ENCODE measurements at places on chromosomes 12 and 14.

DNA sequence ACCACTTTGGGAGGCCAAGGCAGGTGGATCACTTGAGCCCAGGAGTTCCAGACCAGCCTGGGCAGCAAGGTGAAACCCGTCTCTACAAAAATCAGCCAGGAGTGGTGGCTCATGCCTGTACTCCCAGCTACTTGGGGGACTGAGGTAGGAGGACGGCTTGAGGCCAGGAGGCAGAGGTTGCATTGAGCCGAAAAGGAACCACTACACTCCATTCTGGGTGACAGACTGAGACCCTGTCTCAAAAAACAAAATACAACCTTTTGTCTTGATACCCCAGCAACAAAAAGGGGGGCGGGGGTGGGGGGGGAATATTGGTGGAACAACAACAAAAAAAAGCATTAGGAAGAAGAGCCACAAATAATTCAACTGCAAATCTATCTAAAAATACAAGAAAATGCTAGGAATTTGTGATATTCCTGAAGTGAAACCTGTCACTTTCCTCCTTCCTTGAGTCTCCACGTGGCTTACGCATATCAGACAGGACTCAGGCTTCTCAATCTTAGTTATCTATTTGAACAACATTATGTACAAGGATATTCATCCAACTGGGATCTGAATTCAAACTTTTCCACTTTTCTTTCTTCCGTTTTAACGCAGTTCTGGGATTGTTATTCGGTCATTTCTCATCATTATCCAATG is 1.3 kb downstream of the R3HDM2 start:
- no peak for DNase-seq

DNA sequence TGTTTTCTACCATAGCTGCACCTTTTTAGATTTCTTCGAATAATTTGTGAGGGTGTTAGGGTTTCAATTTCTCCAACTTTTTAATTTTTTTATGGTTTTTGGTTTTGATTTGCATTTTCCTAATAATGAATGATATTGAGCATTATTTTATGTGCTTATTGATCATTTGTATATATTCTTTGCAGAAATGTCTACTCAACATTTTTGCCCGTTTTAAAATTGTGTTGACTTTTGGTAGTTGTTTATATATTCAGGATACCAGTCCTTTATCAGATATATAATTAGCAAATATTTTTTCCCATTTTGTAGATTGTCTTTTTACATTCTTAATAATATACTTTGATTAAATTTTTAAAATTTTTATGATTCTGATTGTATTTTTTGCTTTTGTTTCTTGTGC is 306.7 kb downstream of the LRFN5 start:
- no peak for DNase-seq

GRCh38 chr14:91243074-91243471 is 1.4 kb downstream of the GPR68 start:
- DNase-seq = no peak

GRCh38 chr14:101992708-101993107 is 28.3 kb downstream of the DYNC1H1 start:
- no peak for DNase-seq

DNA sequence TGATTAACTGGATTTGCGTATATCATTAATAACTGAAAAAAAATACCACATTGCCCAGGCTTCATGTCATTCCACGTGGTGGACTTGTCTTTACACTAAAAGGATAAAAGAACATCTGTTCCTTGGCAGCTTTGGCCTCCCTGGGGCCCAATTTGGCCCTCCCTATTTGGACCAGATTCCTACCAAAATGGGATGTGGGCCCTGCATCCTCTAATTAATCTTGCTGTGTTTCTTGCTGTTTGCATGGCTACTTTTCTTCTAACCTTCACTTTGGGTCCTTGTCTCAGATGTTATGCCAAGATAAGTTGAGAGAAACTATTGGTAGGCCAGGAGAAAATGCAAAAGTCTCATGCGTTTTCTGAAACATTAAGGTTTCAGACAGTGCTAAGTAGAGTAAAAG is 57.5 kb downstream of the PTHLH start:
- no peak for DNase-seq

DNA sequence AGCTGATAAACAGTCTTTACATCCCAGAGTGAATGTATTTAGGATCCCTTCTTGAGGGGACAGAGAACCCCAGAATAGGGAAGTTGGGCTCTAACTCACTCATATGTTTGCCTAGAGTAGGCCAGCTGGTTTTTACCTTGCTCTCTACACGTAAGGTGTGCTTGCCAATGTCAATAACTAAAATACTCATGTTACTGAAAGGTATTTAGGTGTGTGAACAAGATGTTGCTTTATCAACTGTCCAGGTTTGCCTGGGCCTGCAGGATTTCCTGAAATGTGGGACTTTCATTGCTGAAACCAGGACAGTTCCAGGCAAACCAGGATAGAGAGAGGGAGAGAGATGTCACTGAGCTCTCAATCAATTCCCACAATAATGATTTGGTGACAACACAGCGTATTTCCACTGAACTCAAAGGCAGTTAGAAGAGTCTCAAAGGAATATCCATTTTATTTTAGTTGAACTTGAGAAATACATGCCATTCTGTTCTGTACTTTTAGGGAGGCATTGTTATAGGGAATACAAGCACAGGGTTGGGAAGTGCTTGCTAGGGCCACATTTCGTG is 171.7 kb downstream of the NRXN3 start:
- no peak for DNase-seq

DNA sequence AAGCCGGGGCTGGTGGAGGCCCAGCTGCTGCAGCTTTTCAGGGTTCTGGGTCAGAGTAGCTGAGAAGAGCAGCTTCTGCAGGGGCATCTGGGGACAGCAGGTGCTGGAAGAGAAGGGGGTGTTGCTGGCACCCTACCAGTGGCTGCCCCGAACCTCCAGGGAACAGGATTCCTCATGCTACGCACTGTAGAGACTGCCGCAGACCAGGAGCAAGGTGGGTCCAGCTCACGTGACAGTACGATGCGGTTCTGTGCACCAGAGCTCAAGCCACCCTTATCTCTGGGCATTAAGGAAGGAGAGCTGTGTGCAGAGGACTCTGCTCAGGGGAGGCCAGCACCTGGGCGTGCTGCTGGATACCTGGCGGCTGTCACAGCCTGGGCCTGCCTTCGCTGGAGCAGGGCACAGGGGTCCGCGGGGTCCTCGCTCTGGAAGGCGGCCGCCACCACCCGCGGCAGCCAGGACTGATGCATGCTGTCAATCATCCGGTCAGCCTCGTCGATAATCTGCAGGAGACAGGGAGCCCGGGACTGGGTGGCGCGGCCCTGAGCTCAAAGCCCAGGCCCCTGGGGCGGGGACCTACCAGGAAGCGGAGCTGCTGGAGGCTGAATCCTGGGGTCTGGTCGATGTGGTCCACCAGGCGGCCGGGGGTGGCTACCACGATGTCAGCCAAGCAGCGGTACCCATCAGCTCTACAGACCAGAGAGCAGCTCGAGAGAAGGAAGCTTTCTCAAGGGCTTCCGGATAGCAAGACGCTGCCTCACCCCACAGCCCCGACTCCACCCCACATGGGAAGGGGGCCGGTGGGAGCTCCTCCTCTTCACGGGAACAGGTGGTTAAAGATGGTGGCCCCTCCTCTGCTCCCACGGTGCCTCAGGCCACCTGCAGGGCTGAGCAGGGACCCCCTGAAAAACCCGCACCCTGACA is 2.9 kb downstream of the DDX51 start:
- no peak for DNase-seq

DNA sequence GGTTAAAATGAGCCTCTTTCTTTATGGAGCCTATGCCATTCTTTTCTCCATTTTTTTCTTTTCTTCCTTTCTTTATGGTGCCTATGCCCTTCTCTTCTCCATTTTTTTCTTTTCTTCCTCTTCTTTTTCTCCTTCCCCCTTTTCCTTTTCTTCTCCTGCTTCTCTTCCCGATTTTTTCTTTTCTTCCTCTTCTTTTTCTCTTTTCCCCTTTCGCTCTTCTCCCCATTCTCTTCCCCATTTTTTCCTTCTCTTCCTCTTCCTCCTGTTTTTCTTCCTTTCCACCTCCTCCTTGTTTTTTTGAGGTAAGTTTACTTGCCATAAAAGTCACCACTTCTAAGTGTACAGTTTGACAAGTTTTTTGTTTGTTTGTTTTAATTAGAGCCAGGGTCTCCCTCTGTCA is 50.1 kb downstream of the KIAA0586 start:
- no peak for DNase-seq

GRCh38 chr14:88085736-88086135 is 80.8 kb downstream of the GPR65 start:
- DNase-seq = no peak

DNA sequence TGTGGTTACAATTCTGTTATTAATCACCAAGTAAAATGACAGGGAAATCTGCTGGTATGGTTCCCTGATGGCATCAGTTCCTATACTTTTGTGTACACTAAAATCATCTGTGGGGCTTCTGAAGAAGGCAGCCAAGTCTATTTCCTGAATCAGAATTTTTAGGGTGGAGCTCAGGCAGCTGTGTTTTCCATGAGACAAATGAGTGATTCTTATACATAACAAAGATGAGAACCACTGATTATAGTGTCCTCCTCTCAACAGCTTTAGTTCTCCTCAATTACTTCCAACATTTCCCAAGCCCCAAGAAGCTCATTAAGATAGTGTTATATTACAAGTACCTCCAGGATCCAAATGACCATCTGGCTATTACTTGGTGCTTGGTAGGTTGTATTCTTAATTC is 64.5 kb upstream of the USP44 start:
- DNase-seq = no peak

- no peak for DNase-seq
These were observed 23.3 kb downstream of the GLT1D1 start for GRCh38 chr12:128876559-128876958.

- DNase-seq = no peak
These were observed 39.2 kb upstream of the EEA1 start for GRCh38 chr12:92968176-92968813.

GRCh38 chr14:76257842-76258397 is 106.2 kb downstream of the GPATCH2L start:
- no peak for DNase-seq

DNA sequence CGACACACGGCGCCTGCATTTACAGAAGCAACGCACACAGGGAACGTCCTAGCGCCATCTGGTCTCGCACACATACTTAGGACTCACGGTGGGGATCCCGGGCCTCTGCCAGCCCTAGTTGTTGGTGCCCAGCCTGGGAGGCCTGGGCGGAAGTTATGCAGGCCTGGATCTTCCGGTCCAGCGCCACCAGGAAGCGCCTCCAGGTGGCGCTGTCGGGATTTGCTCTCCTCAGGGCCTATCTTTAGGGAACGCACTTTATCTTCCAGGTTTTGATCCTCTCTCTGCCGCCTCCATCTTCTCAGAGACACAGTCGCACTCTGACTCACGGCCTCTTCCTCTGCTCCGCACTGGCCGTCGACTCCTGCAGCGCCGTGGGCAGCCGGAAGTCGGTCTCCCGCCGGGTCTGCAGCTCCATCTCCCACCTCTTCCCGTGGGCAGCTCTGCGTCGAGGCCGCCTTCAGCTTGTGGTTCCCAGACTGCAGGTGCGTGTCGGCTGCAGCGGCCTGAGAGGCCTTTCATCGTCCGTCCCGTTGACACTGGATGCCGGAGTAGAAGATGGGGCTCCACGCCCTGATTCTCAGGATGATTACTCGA is 760.4 kb downstream of the TMEM121 start:
- peak; percentile 21 for DNase-seq

- no peak for DNase-seq
These were observed 31.2 kb upstream of the CHPT1 start for GRCh38 chr12:101666052-101666728.

DNA sequence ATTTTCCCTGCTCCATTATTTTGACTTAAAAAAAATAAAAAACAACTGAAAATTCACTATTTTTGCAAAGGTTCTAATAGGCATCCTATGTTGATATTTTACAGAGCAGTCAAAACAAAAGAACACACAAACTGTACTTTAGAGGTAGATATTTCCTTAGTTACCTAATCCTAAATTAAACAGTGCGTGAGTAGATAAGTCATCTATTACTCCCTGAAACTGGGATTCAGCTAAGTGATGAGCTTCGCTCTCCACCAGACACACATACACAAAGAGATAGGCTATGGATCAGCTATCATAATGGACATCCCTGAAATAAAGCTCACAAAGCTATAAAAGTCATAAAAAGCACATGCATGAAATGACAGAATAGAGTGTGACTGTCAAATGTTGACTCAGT is 398.7 kb downstream of the SOX5 start:
- no peak for DNase-seq

GRCh38 chr14:29321646-29322045 is 555.1 kb downstream of the FOXG1 start:
- DNase-seq = no peak

- DNase-seq = peak; percentile 50
These were observed 2.0 kb downstream of the BHLHE41 start for GRCh38 chr12:26122681-26123481.

- DNase-seq = no peak
These were observed 409.2 kb upstream of the TMPO start for GRCh38 chr12:98106031-98106683.

DNA sequence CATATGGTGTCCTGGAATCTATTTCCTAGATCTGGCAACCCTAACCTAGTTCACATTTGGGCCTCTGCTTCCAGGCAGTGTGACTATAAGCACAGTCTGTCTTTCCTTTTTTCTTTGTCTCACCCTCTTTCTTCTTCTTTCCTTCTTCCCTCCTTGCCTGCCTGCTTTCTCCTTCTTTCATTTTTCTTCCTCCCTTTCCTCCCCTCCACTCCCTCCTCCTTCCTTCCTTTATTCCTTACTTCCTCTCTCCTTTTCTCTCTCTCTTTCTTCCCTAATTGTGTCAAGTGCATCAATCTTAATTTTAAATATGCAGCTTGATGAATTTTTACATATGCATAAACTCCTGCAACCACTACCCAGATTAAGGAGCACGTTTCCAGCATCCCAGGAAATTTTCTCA is 4.6 kb upstream of the DAO start:
- DNase-seq = no peak

- DNase-seq = no peak
These were observed 29.4 kb upstream of the KCNA5 start for GRCh38 chr12:5014269-5014668.

DNA sequence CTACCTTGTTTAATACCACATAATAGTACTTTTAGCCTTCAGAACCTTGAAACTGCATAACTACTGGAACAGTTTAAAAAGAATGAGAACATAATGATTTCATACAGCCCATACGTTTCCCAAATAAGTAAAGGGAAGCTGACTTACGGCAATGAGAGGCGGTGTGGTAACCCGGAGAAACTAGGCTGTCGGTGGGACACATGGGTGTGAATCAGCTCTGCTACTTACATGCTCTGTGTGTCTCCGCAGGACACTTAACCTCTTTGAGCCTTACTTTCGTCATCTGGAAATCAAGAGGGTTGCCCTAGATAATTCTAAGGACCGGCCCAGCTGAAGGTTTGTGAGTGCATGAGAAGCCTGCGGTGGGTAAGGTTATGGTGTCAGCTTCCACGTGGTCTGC is 49.3 kb upstream of the PLEKHG3 start:
- DNase-seq = no peak
